Fibroblast of skin of right biceps (primary cell): ENCODE measurements at places on chromosomes 4 and X.

- DNase-seq: no peak
Measured at GRCh38 chr4:112516066-112516470, at the start of gene NEUROG2. TSS of gene NEUROG2 (minus strand) at chr4:112516180. CDS start at chr4:112515475, 705 bp downstream.

DNA sequence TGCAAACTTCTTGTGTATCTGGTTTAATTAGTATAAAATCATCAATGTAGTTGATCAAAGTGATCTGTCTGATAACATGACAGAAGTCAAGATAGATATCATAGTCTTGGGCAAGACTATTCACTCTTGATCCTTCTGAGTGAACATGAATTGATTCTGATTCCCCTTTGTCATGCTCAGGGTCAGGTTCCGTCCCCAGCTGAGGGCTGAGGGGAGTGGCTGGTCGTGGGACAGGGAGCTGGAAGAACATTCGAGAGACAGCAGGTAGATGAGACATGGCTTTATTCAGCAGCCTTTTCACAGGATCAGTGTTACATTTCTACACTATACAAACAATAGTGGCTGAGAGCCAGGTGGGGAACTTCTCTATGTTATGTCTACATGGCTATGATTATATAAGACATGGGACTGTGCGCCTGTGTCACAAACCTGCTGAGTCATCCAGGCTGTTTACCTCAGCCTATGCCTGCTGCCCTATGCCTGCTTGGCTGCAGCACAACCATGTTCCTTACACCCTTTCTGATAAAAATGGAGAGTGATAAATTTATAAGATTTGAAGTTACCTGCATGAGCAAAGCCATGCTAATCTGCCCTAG is 586.9 kb upstream of the NR3C2 start:
- no peak for DNase-seq

- no peak for DNase-seq
Measured at GRCh38 chrX:136528645-136529315, 3.2 kb upstream of the VGLL1 start.

DNA sequence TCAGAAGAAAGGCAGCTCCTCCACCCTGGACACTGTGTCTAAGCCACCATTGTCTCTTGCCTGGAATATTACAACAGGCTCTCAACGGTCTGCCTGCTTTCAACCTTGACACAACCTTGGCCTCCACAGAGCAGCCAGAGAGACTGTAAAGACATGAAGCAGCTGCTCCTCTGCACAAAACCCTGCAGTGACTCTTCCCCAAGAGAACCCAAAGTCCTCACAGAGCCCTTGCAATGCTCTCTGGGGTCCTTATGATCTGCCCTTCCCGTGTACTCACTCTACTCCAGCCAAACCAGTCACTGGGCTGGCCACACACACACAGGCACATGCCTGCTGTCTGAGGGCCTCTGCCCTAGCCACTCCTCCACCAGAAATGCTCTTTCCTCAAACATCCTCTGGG is 75.9 kb upstream of the CPEB2 start:
- DNase-seq: no peak

DNA sequence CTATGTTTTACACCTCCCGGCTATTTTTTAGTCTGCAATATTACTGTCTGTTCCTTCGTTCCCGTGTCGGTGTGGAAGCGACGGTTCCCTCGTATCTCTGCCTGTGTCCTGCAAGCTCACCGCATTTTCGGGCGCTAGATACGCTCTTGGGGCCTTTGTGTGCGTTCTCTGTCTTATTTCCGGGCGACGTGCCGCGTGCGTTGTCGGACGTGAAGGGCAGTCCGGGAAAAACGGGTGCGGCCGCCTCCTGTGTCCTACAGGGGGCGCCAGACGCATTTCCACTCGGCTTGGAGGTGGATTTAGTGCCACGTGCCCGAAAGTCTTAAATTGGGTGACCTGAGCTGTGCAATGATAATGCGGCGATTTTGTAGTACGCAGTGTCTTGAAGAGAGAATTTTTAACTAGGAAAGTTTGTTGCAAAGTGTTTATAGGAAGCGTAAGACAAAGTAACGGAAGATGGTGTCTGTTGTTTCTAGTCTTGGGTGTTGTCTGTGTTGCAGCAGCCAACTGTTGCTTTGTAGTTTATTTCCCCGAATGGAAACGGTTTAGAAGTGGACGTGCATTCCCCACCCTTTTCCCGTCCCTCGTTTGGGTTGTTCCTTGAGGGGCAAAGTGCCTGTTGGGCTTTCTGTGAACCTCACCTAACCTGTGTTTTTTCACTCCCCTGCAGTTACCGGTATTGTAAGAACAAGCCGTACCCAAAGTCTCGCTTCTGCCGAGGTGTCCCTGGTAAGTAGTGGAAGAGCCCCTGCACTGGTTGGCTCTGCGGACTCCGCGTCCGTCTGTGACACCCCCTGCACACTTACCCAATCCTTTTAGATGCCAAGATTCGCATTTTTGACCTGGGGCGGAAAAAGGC is 720 bp downstream of the RPL10 start:
- peak; percentile 81 for DNase-seq

DNA sequence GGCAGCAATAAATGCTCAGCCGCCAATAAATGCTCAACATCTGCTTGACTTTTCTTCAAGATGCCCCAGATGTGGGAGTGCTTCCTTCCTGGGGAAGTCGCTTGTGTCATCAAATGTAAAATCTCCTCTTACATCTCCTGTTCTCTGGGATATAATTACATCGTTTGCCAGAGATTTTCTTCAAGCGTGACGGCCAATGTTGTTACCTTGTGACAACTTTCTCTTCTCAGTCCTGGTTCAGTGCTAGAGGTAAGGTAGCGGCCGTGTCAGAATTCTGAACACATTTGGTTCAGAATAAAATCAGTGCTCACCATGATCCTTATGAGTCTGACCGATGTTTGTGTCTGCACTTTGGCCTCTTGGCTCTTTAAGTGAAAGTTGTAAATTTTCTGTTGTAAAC is 102.5 kb downstream of the ASMT start:
- DNase-seq: no peak

DNA sequence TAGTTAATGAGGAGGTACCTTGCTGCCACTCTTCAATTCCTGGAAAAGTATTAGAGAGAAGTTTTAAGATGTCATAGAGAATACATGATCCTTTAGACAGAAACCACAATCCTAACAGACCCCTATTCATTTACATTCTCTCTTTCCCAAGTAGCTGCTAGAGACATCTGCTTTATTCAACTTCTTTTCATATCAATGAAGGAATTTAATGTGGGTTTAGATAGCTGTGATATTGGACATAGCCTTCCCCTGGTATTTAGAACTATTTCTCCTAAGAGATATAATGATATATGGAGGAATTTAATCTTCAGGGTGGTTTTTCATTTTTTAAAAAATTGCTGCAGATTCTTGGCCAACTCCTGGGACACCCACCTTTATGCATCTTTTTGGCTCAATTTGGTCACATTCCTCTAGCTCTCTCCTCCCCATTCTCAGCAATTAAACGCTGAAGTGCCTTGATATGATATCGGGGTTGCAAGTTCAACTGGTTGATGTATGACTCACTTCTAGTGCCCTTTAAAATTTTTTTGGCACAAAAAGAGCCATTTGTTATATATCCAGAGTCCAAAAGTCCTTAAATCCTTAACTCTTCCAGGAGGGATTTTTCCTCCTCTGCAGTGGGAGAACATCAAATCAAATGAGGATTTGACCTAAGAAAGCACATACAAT is 57.6 kb downstream of the DOCK11 start:
- peak; percentile 33 for DNase-seq

DNA sequence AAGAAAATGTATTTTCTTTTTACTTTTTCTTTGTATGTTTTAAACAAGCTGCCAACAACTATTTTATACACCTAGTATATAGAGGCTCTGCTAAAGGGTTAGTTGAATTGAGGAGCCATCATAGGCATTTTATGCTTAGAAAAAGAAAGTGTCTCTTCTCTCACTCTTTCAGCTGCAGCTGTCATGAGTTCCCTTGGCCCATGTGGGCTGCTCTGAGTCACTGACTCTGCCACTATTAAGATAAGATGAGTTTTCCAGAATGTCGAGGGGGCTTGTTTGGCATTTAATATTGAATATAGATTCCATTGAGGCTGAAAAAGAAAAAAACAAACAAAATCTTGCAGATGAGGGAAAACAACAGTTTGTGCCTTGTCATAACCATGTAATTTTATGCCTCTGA is 126.0 kb upstream of the PAQR3 start:
- no peak for DNase-seq

DNA sequence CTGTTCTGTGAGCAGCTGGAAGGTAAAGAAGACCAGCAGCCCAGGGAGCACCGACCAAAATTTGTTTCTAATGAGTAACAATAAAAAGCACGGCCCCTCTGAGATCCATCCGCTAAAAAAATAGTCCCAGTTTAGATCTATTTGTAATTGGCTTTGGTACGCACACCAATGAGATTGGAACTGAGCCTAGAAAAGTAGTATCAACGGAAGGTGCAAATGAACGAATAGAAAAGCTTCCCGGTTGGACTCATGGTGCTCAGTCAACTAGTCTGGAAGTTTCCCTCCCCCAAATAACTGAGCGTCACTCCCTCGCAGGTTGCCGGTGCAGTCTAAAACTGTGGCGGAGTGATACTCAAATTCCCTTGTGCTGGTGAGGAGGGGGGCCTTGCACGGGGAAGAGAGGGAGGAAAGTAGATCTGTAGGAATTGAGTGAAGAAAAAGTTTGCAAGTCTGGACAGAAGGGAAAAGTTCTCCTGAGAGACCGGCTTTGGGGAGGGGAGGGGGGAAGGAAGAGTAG is at the start of gene COL4A5:
Gene COL4A5 (plus strand): TSS at position 413 of the 517 bp plus-strand sequence. CDS start 288 bp downstream, outside the sequence.
- DNase-seq: peak; percentile 86

- DNase-seq: no peak
Measured at GRCh38 chr4:122623637-122624166, 2.8 kb upstream of the IL21 start.

DNA sequence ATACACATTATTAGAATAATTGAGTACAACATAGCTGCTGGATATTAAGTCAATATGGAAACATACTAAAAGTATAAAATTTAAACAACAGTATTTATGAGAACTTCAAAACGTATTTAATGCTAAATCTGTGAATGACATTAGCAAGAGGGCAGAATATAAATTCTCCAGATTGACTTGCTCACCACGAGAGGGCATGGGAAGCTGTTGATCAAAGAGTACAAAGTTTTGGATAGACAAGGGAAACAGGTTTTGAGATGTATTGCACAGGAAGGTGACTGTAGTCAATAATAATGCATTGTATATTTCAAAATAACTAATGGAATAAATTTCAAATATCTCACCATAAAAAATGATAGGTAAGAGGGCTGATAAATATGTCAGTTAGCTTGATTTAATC is 768.2 kb downstream of the CENPC start:
- DNase-seq: no peak

DNA sequence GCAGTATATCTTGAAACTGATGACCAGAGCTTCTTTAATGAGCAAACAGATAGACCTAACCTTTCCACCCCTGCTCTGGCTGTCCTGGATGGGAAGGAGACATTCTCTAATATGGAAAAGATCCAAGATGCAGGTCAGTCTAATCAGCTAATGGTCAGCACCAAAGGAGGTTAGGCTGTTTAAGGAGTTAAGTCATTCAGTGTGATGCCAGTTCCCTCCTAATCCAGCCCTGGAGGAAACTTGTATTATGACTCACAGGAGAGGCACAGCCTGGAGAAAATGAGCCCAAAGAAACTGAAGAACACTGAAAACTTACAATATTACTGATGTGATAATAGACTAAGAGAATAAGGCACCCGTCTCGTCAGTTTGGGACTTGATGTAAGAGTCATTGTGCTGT is 323.0 kb downstream of the HNRNPD start:
- DNase-seq: no peak

DNA sequence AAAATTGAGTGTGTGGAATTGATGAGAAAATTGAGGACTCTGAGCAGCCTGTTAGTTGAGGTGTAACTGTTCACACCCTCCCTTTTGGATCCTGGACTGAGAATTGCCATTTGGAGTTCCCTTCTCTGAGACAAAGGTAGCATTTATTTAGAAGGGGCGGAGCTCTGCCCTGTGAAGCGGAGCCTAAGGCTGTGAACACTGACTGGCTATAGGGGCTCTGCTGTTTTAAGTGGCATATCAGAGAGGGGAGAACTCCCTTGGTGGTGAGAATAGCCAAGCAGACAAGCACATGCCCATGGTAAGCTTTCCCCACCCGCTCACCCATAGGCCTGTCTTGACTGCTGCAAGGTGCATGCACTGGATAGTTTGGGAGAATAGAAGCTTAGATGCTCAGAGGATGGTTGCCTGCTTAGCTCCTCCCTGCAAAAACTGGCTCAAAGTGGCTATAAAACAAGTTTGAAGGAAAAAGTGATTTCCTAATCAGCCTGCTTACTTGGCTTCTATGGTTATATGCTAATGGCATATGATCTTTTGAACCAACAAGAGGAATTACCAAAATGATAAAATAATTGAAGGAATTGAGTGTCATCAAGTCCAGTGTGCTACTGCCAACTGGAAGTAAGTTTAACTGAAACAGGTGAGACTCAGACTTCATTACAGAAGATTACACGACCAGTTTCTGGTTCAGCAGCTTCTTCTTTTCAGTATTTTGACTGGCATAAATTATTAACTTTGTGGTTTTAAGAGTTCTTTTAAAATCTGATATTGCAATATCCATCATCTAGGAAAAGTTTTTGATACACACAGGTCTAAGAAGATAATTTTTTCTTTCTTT is 108.4 kb downstream of the AFF1 start:
- no peak for DNase-seq

GRCh38 chr4:109434007-109434971 is 674 bp downstream of the SEC24B start:
- DNase-seq: peak; percentile 34

GRCh38 chr4:88027611-88028608 is 20.5 kb downstream of the PKD2 start:
- DNase-seq: peak; percentile 91

DNA sequence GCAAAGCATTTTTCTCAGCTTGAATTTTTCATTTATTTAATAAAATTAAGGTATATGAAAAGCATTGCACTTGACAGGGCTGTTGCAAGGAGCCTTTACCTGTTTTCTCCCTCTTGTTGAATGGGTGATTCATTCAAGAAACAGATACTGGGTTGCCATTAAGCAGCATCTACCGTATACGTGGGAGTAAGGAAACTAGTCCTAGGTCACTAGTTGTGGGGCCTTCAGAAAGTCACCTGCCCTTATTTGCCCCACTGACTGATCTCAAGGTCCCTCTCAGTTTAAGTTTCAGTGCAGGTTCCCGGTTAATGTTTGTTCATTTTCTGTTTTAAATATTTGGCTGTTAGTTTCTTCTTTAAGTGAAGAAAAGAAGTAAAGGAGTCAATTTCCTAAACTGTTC is 34.0 kb downstream of the LHFPL1 start:
- no peak for DNase-seq

DNA sequence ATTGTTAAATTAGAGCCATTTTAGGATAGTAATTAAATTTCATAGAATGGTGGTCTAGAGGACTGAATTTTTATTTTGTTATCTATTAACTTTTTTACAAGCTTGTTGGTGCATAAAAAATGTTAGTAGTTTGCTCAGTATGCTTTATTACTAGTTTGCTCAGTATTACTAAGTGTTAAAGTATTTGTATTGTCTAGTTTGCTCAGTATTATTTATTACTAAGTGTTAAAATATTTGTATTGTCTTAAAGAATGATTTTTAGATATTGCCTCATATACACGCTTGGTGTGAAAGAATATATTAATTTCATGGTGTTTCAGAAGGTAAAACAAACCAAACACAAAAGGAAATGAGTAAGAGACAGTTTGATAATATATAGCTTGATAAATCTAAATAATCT is 268.4 kb upstream of the MAGEB18 start:
- DNase-seq: peak; percentile 0
